ENCODE measurements at places on chromosomes 3 and 15. TPM values are rescaled to one million over a fixed set of nuclear protein-coding genes. Genes with fewer than 3 reads are reported as not detected.

The PCYT1A gene
- 56.1 TPM for total RNA-seq

The APPL1 gene
- 45.5 TPM for total RNA-seq

The MB21D2 gene
- 5.0 TPM for total RNA-seq

The TRPC1 gene
- 5.4 TPM for total RNA-seq

The LRRIQ4 gene
- total RNA-seq, result not detected

The SNRPN gene
- total RNA-seq, result 76.4 TPM

The CLDN16 gene
- total RNA-seq, result 0.74 TPM

The FBXW12 gene
- not detected for total RNA-seq

The BDH1 gene
- 12.4 TPM for total RNA-seq

The LMAN1L gene
- total RNA-seq, result not detected

The VGLL3 gene
- total RNA-seq, result 40.2 TPM

The ANKUB1 gene
- total RNA-seq, result 3.1 TPM

The ACTL6A gene
- total RNA-seq, result 36.5 TPM

The LMLN gene
- total RNA-seq, result 12.3 TPM

The RBP2 gene
- 3.1 TPM for total RNA-seq

The IGF2BP2 gene
- total RNA-seq, result 19.4 TPM

The DZIP3 gene
- total RNA-seq, result 13.5 TPM

The DNAH12 gene
- 11.2 TPM for total RNA-seq

The RASL12 gene
- 21.5 TPM for total RNA-seq

The PPIP5K1 gene
- 31.6 TPM for total RNA-seq

The RPL4 gene
- total RNA-seq, result 1,655 TPM

The IGSF10 gene
- 30.9 TPM for total RNA-seq

The HYKK gene
- 4.1 TPM for total RNA-seq

The RBMS3 gene
- 58.5 TPM for total RNA-seq
